ENCODE measurements at places on chromosomes 3 and 15.

GRCh38 chr15:88805031-88805780, 2.0 kb downstream of the ACAN start:
- no peak for DNase-seq

GRCh38 chr3:177358091-177358976, 161.1 kb upstream of the TBL1XR1 start:
- peak; percentile 74 for DNase-seq

DNA sequence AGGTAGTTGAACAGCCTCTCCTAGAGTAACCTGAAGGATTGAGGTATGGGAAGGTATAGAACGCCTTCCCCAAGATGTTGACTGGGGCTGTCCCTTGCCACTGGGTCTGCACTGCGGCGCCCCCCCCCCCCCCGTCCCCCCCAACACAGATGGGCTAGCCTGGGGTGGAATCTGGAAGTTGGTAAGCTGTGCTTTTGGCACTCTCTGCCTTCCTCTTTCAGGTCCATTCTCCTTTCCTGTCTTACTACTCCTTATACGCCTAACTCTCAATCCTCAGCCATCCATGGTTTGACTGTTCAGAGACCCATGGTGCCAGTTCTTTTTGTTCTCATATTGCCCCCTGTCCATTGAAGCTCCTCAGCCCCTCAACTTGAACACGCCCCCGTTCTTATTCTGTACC, 42.8 kb downstream of the MAP2K1 start:
- no peak for DNase-seq

- no peak for DNase-seq
Observed at GRCh38 chr3:122916580-122916979, 111.0 kb downstream of the SEMA5B start.

GRCh38 chr3:150723946-150724345, 20.2 kb upstream of the ERICH6 start:
- no peak for DNase-seq

- no peak for DNase-seq
Observed at GRCh38 chr15:39326306-39326975, 254.4 kb upstream of the THBS1 start.

GRCh38 chr3:129377615-129378014, 50.8 kb downstream of the EFCAB12 start:
- DNase-seq, result no peak

DNA sequence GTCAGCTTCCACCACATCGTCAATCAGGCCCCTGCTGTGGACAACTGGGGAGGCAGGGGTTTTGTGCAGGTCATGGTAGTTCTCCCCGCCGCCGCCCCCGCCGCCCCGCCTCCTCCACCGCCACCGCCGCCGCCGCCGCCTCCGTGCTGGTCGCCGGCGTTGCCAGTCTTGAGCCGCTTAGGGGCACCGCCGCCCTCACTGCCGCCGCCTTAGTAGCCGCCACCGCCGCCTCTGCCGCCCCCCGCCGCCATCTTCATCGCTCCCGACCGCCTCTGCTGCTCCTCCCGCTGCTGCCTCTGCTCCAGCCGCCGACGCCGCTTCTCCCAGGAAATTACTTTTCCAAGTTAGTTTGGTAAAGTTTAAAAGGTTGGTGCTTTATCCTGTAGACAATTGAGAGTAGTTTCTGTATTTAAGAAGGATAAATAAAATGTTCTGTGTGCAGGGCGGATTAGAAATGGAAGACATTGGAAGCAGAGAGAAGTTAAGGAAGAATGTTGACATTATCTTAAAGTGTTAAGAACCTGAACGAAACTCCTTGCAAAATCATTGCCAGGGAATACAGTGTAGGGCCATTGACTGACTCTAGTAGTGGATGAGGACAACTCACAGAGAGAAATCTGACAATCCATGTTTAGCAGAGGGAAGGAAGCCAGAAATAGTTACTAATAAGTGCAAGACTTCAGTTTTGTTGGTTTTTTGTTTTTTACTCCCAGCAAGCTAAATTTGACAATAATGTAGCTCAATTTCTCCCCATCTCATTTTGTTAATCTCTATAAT, 53.0 kb upstream of the GOLGA8A start:
- DNase-seq, result no peak

DNA sequence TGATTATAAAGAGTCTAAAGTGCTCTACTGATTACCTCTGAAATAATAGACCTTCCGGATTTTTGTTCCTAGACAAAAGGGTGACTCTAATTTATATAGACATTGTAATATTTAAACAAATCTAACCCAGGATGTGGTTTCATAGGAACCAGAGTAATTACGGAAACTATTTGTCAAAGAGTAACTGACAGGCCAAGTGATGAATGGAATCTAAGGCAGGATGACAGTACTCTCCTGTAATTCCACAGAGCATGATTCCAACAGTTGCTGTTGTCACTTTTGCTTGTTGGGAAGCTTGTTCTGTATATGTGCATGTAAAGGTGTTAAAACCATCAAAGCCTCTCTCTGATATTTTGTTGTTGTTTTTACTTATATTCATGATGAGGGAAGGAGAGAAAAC, 1141.0 kb downstream of the IGSF11 start:
- DNase-seq, result no peak

GRCh38 chr3:172256101-172256734, 192.0 kb downstream of the GHSR start:
- no peak for DNase-seq

DNA sequence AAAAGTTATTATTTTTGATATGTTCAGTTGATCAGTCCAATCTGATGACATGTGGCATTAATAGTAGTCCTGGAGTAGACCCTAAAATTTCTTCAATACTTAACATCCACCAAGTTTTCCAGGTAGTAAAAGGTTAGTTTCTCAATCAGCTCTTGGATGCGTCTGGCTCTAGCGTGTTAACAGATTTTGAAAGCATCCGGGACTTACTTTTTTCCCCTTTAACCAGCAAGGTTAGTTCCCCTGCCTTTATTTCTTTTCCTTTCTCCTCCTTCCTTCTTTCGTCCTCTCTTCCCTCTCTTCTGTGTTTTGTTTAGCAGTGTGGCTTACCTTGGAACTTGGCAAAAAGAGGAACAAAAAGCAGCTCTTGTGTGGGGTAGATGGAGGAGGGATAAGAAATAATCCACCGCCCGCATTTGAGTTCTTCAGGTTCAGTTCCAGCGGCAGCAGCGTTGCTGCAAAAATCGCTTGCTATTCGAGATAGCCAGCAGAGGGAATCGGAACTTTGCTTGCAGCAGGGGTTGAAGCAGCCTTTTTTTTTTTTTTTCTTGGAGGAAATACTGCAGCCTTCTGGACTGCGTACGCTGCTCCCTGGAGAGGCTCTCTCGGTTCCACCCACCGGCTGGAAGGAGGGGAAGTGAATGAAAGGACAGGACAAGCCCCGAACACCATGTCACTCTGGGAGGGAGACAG, at the start of gene RBMS3:
TSS of gene RBMS3 (plus strand) at position 668 of the 690 bp plus-strand sequence.
- peak; percentile 36 for DNase-seq

DNA sequence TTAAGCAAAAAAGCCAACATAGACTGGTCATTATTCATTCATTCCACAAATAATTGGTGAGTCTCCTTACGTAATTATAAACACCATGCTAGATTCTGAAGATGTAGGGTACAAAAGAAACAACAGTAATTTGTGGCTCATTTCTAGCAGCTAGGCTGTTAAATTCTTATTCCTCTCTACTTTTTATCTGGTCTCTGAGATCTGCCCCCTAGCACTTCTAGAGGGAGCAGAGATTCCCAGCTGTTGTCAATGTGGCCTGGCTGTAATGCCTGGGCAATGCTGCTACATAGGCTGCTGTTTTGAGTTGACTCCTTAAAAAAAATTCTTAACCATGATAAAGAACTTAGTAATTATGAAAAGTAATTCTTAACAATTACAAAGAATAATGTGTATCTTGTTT, 434.9 kb upstream of the THRB start:
- no peak for DNase-seq

GRCh38 chr3:462851-463250, 266.3 kb downstream of the CHL1 start:
- DNase-seq, result no peak

DNA sequence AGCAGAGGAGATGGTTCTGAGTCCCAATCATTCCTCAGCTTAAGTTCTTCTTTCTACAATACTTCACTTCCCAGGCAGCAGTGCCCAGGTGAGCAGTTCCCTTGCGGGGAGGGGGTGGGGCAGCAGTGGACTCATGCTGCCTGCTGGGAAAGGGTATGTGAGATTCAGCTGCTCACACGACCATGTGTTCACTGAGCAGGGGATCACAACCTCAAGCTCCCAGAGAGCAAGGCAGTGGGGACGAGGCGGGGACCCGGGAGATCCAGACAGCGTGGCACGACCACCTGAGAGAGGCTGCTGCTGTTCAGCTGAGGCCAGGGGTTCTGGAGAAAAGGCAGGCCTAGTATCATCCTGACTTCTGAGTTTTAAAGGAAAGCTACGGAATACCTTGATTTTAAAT, 166.6 kb downstream of the XXYLT1 start:
- DNase-seq, result no peak

GRCh38 chr3:137771401-137772213, 7.5 kb downstream of the SOX14 start:
- DNase-seq, result peak; percentile 15

DNA sequence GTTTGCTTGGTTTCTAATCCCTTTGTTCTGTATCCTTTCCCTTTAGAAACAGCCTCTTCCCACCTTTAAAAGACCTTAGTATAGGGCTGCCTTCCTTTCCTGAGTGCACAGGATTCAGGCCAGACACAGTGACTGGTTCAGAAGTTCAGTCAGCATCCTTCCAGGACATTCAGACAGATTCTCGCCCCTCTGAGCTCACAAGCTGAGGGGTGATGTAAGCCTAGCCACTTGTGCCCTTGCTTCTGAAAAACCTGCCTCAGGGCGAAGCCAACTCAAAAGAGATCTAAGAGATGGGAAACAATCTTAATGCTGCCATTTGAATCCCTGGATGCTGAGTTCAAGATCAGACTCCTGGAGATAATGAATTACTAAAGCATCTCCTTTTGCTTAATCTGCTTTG, 6.7 kb upstream of the NSMCE3 start:
- DNase-seq, result no peak

DNA sequence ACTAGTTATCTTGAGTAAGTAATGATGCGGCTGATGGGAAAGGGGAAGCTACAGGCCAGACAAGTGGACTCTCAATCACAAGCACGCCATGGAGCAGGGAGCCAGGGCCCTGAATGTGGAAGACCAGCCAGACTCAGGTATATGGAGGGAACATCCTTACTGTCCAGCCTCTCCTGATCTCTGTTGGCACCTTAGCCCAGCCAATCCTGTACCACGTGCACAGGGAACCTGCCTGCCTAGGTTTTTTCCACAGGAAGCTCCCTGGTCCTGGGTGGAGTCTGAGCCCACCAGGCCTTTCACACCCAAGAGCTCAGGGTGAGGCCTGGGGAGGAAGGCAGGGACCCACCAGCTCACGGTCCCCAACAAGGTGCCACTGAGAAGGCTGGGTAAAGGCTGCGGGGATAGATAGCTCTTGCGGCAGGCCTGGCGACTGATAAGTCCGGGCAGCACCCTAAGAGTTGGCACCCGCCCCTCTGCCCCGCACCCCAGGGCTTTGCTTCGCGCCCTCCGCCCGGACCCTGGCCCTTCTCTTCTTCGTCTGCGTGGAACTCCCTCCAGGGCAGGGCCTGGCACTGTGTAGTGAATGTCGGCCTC, 933 bp upstream of the APEH start:
- DNase-seq, result no peak

- peak; percentile 78 for DNase-seq
Observed at GRCh38 chr15:72722071-72722696, 36.2 kb downstream of the BBS4 start.

GRCh38 chr3:27507111-27507510, 22.9 kb upstream of the SLC4A7 start:
- DNase-seq, result no peak

- DNase-seq, result no peak
Observed at GRCh38 chr3:127165694-127166485, 27.0 kb upstream of the PRR23E start.

DNA sequence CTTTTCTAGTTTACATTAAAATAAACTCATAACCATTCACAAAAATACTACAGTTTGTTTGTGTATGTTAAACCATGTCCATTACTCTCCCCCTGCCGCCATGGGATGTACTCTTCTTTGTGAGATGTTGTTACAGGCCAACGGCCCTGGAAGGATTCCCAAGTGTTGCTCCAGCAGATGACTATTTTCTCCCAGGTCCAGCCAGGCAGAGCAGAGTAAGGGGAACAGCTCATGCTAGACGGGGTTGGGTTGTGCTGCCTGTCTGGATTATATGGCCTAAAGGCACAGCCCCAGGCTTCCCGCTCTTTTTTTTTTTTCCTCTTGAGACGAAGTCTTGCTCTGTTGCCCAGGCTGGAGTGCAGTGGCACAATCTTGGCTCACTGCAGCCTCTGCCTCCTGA, 24.5 kb upstream of the SLCO2A1 start:
- no peak for DNase-seq
